Heart right ventricle (tissue), 16 donors: ENCODE measurements at places on chromosomes 7 and 10.

DNA sequence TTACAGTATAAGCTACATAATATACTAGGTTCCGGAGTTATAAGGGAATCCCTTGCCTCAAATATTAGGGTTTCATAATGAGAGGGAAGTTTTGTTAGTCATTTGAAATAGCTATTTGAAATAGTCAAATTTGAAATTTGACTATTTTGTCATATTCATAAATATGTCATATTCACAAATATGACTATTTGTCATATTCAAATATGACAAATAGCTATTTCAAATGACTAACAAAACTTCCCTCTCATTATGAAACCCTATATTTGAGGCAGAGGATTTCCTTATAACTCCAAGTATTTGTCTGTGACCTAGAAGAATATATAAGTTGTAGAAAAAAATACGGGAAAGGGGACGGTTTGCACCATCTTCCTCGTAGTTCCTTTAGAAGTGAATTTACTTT is 76.6 kb downstream of the HDAC9 start:
- H3K36me3 ChIP-seq: no peaks in the 10 kb centered on the region
- no peak overlapping the region for H3K4me3 ChIP-seq
- H3K27me3 ChIP-seq: no peaks in the 10 kb centered on the region
- DNase-seq: no peak

- H3K4me3 ChIP-seq: no peak overlapping the region
- H3K36me3 ChIP-seq: no peaks in the 10 kb centered on the region
- no peaks in the 10 kb centered on the region for H3K27me3 ChIP-seq
- no peaks in the 10 kb centered on the region for H3K4me1 ChIP-seq
- no peak for DNase-seq
Observed at GRCh38 chr7:20320322-20320721, 10.4 kb upstream of the ITGB8 start.

DNA sequence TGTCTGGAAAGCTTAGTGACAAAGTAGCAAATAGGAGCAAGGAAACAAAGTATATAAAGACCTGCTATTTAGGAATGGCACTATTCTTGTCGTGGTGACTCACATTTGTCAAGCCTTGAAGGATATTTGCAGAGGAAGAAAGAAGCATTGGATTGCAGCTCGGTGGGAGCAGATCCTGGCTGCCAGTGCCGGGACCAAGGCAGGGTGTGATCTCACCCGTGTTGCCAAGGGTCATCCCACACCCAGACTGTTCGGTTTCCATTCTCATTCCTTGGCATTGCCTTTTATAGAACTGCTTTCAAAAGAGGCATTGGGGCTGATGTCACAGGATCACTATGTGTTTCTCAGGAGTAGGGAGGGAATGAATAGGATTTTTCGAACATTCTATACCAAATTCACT is 176.2 kb downstream of the GALNT17 start:
- peak; percentile 59 for DNase-seq
- no peaks in the 10 kb centered on the region for H3K27me3 ChIP-seq
- H3K4me1 ChIP-seq: peaks cover 9% of the 10 kb centered on the region
- no peak overlapping the region for H3K4me3 ChIP-seq
- peak overlapping the region; percentile 87 for H3K27ac ChIP-seq

DNA sequence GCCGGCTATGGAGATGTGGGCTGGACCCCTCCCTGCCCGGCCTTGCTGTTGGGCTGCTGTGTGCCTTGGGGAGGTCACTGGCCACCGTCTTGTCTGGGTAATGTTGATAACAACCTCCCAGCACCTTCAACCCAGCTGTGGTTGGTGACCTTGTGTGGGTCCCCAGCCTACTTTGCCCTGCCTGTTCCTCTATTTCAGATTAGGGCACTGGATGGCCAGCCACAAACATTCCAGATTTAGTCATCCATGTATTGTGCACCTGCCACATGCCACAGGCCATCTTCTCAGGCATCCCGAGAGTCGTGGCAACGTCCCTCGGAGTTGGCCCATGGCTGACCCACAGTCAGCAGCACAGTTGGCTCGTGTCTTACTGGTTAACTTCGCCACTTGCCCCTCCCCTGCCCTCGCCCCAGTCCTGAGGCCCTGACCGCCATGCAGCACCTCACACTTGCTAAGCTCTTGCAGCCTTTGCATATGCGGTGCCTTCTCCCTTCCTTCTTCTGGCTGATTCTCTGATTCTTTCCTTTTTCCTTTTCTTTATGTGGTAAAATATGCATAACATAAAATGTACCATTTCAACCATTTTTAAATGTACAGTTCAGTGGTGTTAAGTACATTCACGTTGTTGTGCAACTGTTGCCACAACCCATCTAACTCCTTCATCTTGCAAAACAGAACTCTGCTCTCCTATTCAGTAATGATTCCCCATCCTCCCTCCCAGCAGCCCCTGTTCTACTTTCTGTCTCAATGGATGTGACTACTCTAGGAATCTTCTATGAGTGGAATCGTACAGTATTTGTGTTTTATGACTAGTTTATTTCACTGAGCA is 60.6 kb downstream of the PRF1 start:
- H3K27me3 ChIP-seq: no peaks in the 10 kb centered on the region
- H3K36me3 ChIP-seq: no peaks in the 10 kb centered on the region
- H3K4me3 ChIP-seq: no peak overlapping the region
- H3K27ac ChIP-seq: no peak overlapping the region

GRCh38 chr7:16647435-16647960 is 1.5 kb downstream of the BZW2 start:
- H3K4me1 ChIP-seq: peaks cover 79% of the 10 kb centered on the region
- peak overlapping the region; percentile 88 for H3K4me3 ChIP-seq
- no peaks in the 10 kb centered on the region for H3K36me3 ChIP-seq
- H3K27ac ChIP-seq: no peak overlapping the region
- DNase-seq: no peak

DNA sequence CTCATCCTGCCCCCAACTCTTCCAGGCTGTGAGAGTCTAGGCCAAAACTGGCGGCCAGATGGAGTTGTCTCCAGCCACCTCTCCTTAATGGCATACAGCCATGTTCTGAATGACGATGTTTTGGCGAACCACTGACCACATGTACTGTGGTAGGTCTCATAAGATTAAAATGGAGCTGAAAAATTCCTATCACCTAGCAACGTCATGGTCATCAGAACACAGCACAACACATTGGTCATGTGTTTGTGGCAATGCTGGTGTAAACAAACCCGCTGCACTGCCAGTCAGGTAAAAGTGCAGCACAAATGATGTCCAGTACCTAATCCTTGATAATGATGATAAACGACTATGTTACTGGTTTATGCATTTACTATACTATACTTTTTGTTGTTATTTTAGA is 290.0 kb upstream of the MKI67 start:
- DNase-seq: no peak
- no peak overlapping the region for H3K27ac ChIP-seq
- H3K4me3 ChIP-seq: no peak overlapping the region
- H3K4me1 ChIP-seq: no peaks in the 10 kb centered on the region
- H3K27me3 ChIP-seq: peaks cover 8% of the 10 kb centered on the region
- H3K36me3 ChIP-seq: no peaks in the 10 kb centered on the region

DNA sequence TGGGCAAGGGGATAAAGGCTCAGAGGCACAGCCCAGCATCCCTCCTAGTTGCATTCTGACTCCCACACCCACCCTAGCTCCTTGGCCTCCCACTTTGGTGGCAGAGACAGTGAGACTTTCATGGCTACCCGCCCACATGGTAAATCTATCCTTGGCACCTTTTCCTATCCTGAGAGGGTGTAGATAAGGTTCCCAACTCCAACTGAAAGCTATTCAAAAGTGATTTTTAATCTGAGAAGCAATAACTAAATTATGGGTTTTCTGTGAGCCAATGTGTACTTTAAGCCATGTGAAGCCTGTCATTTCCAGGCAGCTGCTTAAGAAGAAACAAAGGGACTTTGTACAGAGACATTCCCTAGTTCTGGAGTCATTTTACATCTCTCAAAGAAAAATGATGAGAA is 9.1 kb downstream of the LAMB1 start:
- H3K27ac ChIP-seq: peak overlapping the region; percentile 93
- DNase-seq: no peak
- H3K36me3 ChIP-seq: no peaks in the 10 kb centered on the region
- H3K27me3 ChIP-seq: no peaks in the 10 kb centered on the region

GRCh38 chr7:24755541-24756407 is 1.5 kb downstream of the GSDME start:
- H3K27ac ChIP-seq: no peak overlapping the region
- H3K36me3 ChIP-seq: no peaks in the 10 kb centered on the region
- no peaks in the 10 kb centered on the region for H3K4me1 ChIP-seq
- H3K27me3 ChIP-seq: no peaks in the 10 kb centered on the region

DNA sequence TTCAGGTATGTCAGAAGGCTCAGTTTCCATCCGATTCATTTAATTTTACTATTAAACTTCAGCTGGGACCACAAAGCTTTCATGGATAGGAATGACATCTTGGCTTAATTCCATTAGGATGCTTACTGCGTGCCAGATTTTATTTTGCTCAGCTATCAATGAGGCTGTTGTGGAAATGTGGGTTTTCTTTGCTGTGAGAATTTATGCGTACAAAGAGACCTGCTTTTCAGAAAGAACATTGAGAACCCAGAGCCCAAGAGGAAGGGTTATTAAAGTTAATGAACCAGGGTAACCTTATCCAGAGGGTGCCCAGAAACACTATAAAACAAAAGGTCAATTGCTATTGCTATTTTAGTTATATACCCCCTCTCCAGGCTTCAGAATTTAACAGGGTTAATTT is 98.3 kb downstream of the MKLN1 start:
- no peak overlapping the region for H3K4me3 ChIP-seq
- peaks cover 42% of the 10 kb centered on the region for H3K36me3 ChIP-seq
- no peak for DNase-seq
- H3K27ac ChIP-seq: peak overlapping the region; percentile 13
- H3K27me3 ChIP-seq: no peaks in the 10 kb centered on the region
- H3K4me1 ChIP-seq: peaks cover 24% of the 10 kb centered on the region

GRCh38 chr10:84294766-84295447 is 33.5 kb upstream of the CCSER2 start:
- H3K4me3 ChIP-seq: no peak overlapping the region
- no peak overlapping the region for H3K27ac ChIP-seq
- no peaks in the 10 kb centered on the region for H3K4me1 ChIP-seq
- DNase-seq: no peak
- H3K27me3 ChIP-seq: no peaks in the 10 kb centered on the region
- H3K36me3 ChIP-seq: no peaks in the 10 kb centered on the region

GRCh38 chr10:83723080-83723479 is 416.2 kb upstream of the GHITM start:
- H3K36me3 ChIP-seq: no peaks in the 10 kb centered on the region
- DNase-seq: peak; percentile 16
- no peaks in the 10 kb centered on the region for H3K27me3 ChIP-seq

DNA sequence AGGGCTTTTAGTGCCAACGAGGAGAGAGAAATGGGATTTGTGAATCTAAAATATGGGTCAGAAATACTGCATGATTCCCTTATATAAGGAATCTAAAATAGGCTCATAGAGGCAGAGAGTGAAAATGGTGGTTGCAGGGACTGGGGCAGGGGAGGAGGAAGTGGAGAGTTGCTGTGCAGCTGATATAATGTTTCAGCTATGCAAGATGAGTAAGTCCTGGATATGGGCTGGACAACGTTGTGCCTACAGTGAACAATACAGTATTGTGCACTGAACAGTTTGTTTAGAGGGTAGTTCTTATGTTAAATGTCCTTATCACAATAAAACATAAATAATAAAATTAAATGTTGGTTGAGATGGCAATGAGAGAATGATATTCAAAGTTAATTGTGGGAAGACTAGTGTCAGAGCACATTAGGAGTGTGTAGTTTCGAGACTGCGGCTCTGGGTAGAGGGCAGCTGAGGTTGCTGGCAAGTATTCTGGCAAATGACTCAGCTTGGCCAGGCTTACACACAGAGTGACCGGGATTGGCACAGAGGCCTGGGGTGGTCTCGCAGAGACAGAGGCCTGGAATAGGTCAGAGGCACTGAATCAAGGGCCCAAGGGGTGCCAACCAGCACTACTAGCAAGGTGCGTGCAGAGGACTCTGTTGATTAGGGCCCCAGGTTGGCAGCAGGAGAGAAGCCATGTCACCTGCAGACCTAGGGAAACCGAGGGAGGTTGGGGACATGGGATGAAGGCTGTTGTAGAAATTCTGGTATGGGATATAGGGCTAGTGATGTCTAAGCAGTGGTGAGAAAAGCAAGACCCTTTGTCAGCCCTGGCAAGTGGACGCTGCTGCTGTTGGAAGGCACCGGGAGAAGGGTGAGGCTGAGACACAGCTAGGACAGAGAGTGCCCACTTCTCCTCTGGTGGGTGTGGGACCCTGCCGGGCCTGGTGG is 2.8 kb upstream of the DEPP1 start:
- no peak overlapping the region for H3K4me3 ChIP-seq
- peak overlapping the region; percentile 90 for H3K27ac ChIP-seq
- peaks cover 98% of the 10 kb centered on the region for H3K4me1 ChIP-seq
- DNase-seq: no peak

DNA sequence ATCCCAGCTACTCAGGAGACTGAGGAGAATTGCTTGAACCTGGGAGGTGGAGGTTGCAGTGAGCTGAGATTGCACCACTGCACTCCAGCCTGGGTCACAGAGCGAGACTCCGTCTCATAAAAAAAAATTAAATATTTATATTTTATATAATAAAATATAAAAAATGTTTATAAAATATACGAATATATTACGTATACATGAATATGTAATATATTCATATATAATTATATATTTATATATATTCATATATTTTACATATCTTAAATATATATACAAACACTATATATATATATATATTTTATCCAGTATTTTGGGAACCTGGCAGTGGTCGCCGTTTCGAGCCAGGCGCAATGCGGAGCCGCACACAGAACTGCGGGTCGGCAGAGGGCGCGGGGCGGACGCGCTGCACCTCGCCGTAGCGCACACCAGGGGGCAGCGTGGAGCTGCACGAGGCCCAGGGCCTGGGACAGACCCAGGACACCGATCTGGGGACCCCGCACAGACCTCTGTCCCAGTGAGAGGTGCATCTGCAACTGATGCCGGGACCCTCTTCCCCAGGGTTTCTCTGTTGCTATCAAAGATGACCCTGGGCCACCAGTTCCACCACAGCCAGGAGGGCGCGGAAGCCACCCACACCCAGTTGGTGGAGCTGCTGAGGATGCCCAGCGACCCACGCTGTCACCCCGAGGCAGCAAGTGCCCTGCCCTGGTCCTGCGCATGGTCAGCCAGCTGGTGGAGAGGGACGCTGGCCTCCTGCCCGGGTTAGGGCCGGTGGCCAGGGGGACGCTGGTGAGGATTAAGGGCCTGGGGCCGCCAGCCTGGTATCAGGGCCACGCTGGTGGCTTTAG is 22.7 kb downstream of the AP5Z1 start:
- H3K27me3 ChIP-seq: no peaks in the 10 kb centered on the region
- peaks cover 1% of the 10 kb centered on the region for H3K4me1 ChIP-seq
- H3K36me3 ChIP-seq: peaks cover 6% of the 10 kb centered on the region
- no peak overlapping the region for H3K4me3 ChIP-seq
- H3K27ac ChIP-seq: peak overlapping the region; percentile 25

GRCh38 chr10:116948530-116948870 is 56.5 kb downstream of the SHTN1 start:
- no peak overlapping the region for H3K4me3 ChIP-seq
- no peak for DNase-seq
